ENCODE measurements at places on chromosomes 13 and 19.

DNA sequence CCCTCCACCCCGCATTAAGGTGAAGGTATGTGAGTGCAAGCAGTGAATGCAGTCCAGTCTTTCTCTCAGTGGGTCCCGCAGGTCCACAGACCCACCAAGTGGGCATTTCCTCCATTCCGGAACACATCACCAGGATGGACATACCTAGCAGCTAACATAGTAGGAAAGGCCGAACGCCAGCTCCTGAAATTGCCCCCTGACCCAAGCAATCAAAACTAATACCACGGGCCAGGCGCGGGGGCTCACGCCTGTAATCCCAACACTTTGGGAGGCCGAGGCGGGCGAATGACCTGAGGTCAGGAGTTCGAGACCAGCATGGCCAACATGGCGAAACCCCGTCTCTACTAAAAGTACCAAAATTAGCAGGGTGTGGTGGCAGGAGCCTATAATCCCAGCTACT lies 71.7 kb upstream of the VSTM2B start:
- H3K27me3 ChIP-seq: no peaks in the 10 kb centered on the region
- H3K36me3 ChIP-seq: no peaks in the 10 kb centered on the region
- no peak overlapping the region for H3K27ac ChIP-seq
- H3K4me1 ChIP-seq: no peaks in the 10 kb centered on the region
- no peak for DNase-seq
- no peak overlapping the region for H3K4me3 ChIP-seq

- no peaks in the 10 kb centered on the region for H3K27me3 ChIP-seq
- H3K36me3 ChIP-seq: peaks cover 48% of the 10 kb centered on the region
- no peaks in the 10 kb centered on the region for H3K4me1 ChIP-seq
- H3K27ac ChIP-seq: no peak overlapping the region
- no peak for DNase-seq
- no peak overlapping the region for H3K4me3 ChIP-seq
Observed at GRCh38 chr19:18993115-18993514, 40.2 kb downstream of the SUGP2 start.

DNA sequence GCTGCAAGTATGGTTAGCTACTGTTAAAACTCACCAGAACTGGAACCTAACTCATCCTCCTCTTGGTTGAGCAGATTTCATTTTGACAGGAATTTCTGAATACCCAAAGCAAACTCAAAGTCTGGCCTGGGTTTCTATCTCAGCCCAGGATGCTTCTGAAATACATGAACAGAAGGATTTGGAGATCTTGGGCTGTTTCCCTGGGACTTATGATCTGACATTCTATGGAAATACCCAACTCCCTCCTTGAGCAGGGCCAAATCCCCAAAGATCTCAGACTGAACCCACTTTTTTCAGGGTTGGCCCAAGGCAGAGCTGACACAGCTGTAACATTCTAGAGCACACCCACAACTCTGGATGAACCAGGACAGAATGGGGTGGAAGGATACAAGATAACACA lies 1.1 kb upstream of the ITM2B start:
- H3K27me3 ChIP-seq: no peaks in the 10 kb centered on the region
- no peak overlapping the region for H3K27ac ChIP-seq
- no peak for DNase-seq
- no peak overlapping the region for H3K4me3 ChIP-seq

DNA sequence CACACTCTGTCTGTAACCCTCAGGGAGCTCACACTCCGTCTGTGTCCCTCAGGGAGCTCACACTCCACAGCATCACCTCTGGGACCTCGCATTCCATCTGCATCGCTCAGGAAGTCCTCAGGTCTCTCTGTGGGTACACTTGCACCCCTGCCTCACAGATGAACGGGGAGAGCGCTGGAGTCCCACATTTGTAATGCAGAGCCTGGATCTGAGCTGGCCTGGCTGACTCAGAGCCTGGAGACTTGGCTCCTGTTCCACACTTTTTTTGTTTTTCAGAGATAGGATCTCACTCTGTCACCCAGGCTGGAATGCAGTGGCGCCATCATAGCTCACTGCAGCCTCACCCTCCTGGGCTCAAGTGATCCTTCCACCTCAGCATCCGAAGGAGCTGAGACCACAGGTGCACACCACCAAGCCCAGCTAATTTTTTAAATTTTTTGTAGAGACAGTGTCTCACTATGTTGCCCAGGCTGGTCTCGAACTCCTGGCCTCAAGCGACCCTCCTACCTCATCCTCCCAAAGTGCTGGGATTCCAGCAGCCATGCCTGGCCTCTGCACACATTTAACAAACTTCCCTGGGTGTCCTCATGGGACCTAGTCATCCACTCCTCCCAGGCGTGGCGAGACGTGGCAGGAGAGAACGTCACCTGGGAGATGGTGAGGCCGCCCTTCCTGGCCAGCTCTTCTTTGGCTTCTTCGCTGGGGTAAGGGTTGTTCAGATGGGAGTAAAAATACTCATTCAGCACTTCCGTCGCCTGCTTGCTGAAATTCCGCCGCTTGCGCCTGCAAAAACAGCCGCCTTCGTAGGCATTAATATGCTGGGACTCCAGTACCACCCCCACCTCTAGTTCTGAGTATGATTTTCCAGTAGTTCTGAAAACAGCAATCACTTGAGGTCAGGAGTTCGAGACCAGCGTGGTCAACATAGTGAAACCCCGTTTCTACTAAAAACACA lies 31.0 kb downstream of the CILP2 start:
- H3K4me1 ChIP-seq: no peaks in the 10 kb centered on the region
- peaks cover 6% of the 10 kb centered on the region for H3K36me3 ChIP-seq
- no peak overlapping the region for H3K4me3 ChIP-seq
- H3K27ac ChIP-seq: no peak overlapping the region

DNA sequence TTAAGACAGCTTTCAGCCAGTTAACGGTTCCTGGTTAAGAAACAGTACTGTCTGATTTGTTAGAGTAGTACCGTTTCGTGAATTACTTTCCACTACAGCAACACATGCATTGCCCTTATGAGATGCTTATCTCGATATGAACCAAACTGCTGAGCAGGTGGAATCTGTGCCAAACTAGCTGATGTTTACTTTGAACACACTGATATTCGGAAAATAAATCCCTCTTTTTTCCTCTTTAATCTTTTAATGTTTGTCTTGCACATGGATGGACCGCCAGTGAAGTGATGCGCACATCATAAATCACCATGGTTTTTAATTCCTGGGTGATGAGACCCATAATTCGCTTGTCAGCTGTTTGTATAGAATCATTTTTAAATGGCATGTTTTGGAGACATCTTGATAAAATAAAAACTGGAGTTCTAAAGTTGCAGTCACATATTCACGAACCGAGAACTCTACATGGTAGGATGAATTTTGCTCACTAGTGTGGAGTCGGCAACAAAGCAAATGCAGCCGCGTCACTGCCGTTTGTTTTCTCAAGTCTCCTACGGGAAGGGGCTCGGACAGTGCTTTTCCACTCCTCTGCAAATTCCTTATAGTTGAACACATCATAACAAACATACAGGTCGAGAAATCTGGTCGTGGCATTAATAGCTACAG lies 1.1 kb downstream of the GJA3 start:
- peak overlapping the region; percentile 33 for H3K4me3 ChIP-seq
- no peak overlapping the region for H3K27ac ChIP-seq
- DNase-seq: no peak
- H3K4me1 ChIP-seq: no peaks in the 10 kb centered on the region

DNA sequence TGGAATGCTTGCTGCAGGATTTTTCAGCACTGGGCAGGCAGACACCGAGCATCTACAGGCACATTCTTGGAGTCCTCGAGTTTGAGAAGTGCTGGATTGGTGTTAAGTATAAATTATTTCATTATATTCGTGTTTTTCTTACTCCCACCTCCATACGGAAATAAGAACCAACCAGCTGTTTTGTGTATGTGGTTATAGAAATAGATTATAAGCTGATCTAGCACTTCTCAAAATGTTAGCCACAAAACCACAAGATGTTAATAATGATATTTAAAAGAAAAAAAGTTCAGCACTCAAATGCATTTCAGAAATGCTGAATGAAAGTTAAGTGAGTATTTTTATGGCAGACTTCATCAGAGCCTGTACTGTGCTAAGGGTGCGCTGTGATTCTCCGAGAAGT lies 24.0 kb upstream of the TEX29 start:
- no peaks in the 10 kb centered on the region for H3K27me3 ChIP-seq
- no peaks in the 10 kb centered on the region for H3K4me1 ChIP-seq
- peaks cover 34% of the 10 kb centered on the region for H3K36me3 ChIP-seq
- DNase-seq: no peak

GRCh38 chr13:20170921-20171320 lies 10.1 kb upstream of the GJA3 start:
- no peaks in the 10 kb centered on the region for H3K27me3 ChIP-seq
- DNase-seq: no peak
- no peak overlapping the region for H3K27ac ChIP-seq
- no peaks in the 10 kb centered on the region for H3K36me3 ChIP-seq
- H3K4me3 ChIP-seq: no peak overlapping the region

GRCh38 chr19:49261602-49262001 lies 63.4 kb downstream of the SLC6A16 start:
- no peak overlapping the region for H3K4me3 ChIP-seq
- DNase-seq: no peak
- no peaks in the 10 kb centered on the region for H3K27me3 ChIP-seq
- no peak overlapping the region for H3K27ac ChIP-seq

DNA sequence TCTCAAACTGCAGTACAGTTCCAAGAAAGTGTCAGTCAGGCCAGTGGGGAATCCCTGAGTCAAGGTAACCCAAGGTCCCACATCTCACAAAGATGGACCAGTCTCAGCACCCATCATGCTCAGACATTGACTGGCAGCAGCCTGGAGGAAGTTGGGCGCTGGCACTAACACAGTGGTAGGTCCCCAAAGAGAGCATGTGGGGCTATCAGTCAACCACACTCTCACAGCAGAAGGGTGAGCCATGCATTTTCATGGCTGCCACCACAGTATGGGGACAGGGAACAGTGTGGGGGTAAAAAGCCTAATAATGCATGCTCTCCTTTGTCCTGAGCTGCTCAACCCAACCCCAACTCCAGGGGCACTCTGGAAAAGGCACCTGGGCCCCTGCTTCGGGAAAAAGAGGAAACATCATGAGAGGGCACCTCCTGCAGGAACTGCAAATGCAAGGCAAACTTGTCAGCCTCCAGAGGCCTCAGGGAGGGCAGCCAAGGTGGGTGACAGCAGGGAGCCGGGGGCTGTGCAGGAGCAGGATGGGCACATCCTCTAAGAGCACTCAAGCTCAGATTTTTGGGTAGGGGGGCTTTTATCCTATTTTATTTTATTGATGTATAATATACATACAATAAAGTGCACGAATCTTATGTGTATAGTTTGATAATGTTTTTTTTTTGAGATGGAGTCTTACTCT lies 9.5 kb upstream of the PLEKHF1 start:
- H3K4me1 ChIP-seq: no peaks in the 10 kb centered on the region
- DNase-seq: no peak
- no peaks in the 10 kb centered on the region for H3K36me3 ChIP-seq
- H3K27me3 ChIP-seq: no peaks in the 10 kb centered on the region
- H3K4me3 ChIP-seq: no peak overlapping the region

GRCh38 chr19:49664171-49665035 lies 1.3 kb downstream of the IRF3 start:
- H3K4me1 ChIP-seq: no peaks in the 10 kb centered on the region
- peak; percentile 97 for DNase-seq
- H3K27ac ChIP-seq: peak overlapping the region; percentile 83

- H3K36me3 ChIP-seq: no peaks in the 10 kb centered on the region
- H3K4me1 ChIP-seq: no peaks in the 10 kb centered on the region
- H3K27me3 ChIP-seq: no peaks in the 10 kb centered on the region
- no peak overlapping the region for H3K4me3 ChIP-seq
- DNase-seq: peak; percentile 66
Observed at GRCh38 chr13:113947311-113948033, 26.4 kb downstream of the C13orf46 start.

DNA sequence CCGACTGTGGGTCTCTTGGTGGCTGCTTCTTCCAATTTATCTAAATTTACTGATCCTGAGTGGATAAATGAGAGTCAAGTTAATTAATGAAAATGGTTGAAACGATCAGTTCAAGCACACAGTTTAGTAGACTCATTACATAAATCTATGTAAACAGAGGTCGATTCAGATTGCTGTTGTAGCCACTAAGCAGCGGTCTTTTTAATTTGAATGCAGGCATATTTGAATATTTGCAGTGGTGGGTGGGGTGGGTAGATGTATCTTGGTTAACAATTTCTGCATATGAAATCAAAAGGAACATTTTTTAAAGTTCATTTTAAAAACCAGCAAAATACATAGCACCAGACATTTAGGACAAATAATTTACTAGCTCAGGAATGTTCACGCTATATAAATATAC lies 325.9 kb downstream of the KLF12 start:
- no peaks in the 10 kb centered on the region for H3K27me3 ChIP-seq
- no peak overlapping the region for H3K4me3 ChIP-seq
- no peaks in the 10 kb centered on the region for H3K36me3 ChIP-seq
- H3K27ac ChIP-seq: no peak overlapping the region

DNA sequence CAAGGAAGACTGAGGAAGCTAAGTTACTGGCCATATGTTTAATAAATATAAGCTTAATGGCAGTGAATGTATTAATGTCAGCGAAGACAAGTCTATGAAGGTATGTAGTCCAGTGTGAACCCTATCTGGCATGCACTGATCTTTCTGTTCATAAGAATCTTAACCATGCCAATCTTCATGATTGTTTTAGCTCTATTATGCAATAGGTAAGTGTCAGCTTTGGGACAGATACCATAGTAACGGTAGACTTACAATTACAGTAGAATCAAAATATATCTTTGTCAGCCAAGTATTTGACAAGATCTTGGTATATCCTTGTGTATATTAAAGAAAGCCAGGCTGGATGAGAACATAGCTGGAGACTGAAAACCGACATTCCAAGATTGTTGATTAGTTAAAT lies 428.5 kb downstream of the SPRY2 start:
- no peaks in the 10 kb centered on the region for H3K27me3 ChIP-seq
- no peak for DNase-seq
- no peak overlapping the region for H3K27ac ChIP-seq
- H3K36me3 ChIP-seq: no peaks in the 10 kb centered on the region
- H3K4me3 ChIP-seq: no peak overlapping the region

DNA sequence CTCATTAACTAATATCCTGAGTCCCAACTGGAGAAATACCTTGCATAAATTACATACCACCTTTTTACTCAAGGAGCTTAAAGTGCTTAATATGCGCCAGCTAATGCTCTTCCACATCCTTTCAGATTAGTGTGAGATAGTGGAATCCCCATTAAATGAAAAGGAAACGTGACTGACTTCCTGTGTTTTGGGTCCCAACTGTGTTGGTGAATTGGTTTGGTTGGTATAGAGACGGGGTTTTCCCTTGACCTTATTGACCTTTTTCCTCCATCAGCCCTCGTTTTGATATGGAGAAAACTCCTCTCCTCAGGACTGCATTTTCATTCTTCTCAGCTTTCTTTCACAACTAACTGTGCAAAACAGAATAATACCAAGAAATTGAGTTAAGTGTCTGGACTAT lies 163.5 kb downstream of the PAN3 start:
- no peak for DNase-seq
- no peaks in the 10 kb centered on the region for H3K36me3 ChIP-seq
- H3K27ac ChIP-seq: no peak overlapping the region
- no peak overlapping the region for H3K4me3 ChIP-seq
- no peaks in the 10 kb centered on the region for H3K27me3 ChIP-seq
- no peaks in the 10 kb centered on the region for H3K4me1 ChIP-seq

All from RWPE2 (cell line).